Daoy (cell line): ENCODE measurements at places on chromosomes 1 and 21. TPM values are rescaled to one million over a fixed set of nuclear protein-coding genes. Genes with fewer than 3 reads are reported as not detected.

TMPRSS2 gene
- total RNA-seq, result 7.3 and 9.0 TPM in 2 replicates

TAS1R1 gene
- total RNA-seq, result not detected in 2 replicates

BACH1 gene
- total RNA-seq, result 63.6 and 74.1 TPM in 2 replicates

GLIS1 gene
- total RNA-seq, result 3.0 and 4.7 TPM in 2 replicates

C8A gene
- not detected in 2 replicates for total RNA-seq

GBP6 gene
- 0.11 TPM in 1 of 2 replicates, not detected in the other for total RNA-seq

TPTE gene
- 5.9 and 7.3 TPM in 2 replicates for total RNA-seq

AGT gene
- not detected in 2 replicates for total RNA-seq

ANGPTL3 gene
- not detected in 2 replicates for total RNA-seq

MAN1C1 gene
- total RNA-seq, result 0.63 and 1.1 TPM in 2 replicates

SPATA21 gene
- not detected in 2 replicates for total RNA-seq

BNIPL gene
- 0.57 and 0.60 TPM in 2 replicates for total RNA-seq

SH3GLB1 gene
- 45.1 and 60.4 TPM in 2 replicates for total RNA-seq

S1PR1 gene
- total RNA-seq, result 0.63 and 1.4 TPM in 2 replicates

CCDC27 gene
- total RNA-seq, result not detected in 2 replicates

REN gene
- not detected in 2 replicates for total RNA-seq

ABCG1 gene
- 0.51 TPM in 2 replicates for total RNA-seq

RHCE gene
- total RNA-seq, result 0.23 and 0.65 TPM in 2 replicates

SLAMF7 gene
- total RNA-seq, result 0.03 and 0.91 TPM in 2 replicates

HEYL gene
- total RNA-seq, result not detected in 2 replicates

VWA5B1 gene
- total RNA-seq, result not detected in 2 replicates

CELA3B gene
- not detected in 2 replicates for total RNA-seq

SPATA46 gene
- total RNA-seq, result not detected in 2 replicates

DESI2 gene
- total RNA-seq, result 56.2 and 61.4 TPM in 2 replicates

OR10J1 gene
- total RNA-seq, result not detected in 2 replicates

ADGRL2 gene
- total RNA-seq, result 18.0 and 20.3 TPM in 2 replicates

YBEY gene
- 21.4 and 25.8 TPM in 2 replicates for total RNA-seq

LMX1A gene
- total RNA-seq, result not detected in 2 replicates

PSEN2 gene
- 15.7 and 21.8 TPM in 2 replicates for total RNA-seq
